ENCODE measurements at places on chromosomes 6 and 20.

- DNase-seq: no peak
Measured at GRCh38 chr6:139538366-139538765, 163.9 kb upstream of the CITED2 start.

DNA sequence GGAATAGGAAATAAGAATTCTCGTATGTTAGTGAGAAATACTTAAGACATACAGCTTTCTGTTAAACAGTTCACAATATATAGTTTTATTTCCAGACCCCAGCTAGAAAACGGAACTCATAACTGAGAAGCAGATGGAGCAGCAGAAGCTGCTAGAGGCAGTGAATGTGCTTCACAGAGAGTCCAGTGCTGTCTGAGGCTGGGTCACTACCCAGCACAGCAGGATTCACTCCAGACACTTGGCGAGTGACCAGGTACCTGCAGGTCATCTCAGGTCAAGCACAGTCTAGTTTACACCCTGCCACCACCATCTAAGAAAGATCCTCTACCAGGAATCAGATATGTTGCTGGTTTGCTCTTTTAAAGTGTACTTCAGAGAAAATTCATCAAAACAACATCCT lies 243.1 kb upstream of the RAB32 start:
- no peak for DNase-seq

DNA sequence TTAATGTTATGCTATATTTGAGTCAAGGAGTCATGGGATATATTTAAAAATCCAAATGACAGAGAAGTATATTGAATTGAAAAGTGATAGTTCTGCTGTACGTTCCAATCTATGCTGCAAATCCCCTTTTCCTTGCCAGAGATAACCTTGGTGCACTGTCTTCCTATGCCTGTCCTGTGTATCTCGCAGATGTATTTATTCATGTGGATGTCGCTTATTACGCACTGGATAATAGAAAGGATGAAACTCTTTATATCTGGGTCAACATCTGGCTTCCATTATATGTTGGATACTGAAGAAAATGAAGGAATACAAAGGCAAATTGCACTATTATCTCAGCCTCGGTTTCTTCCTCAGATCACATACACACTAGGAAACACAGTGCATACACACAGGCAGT lies 331.3 kb downstream of the BCKDHB start:
- DNase-seq: no peak

GRCh38 chr20:11130554-11131166 lies 456.9 kb upstream of the JAG1 start:
- DNase-seq: no peak

DNA sequence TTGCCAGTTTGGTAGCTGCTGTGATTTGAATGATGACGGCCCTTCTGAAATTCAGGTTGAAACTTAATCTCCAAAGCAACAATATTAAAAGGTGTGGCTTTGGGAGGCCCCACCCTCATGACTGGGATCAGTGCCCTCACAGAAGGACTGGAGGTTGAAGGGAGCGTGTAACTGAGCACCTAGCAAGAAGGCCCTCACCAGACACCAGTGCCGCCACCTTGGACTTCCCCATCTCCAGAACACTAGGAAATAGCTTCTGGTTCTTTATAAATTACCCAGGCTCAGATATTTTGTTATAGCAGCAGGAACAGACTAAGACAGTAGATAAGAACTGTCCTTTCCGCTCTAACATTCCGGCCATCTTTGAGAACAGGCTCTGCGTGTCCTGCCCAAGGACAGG lies 243.1 kb downstream of the DLL1 start:
- no peak for DNase-seq

- DNase-seq: no peak
Measured at GRCh38 chr6:135675862-135676261, 175.6 kb upstream of the PDE7B start.

- DNase-seq: no peak
Measured at GRCh38 chr20:53099856-53100255, 127.7 kb downstream of the TSHZ2 start.

DNA sequence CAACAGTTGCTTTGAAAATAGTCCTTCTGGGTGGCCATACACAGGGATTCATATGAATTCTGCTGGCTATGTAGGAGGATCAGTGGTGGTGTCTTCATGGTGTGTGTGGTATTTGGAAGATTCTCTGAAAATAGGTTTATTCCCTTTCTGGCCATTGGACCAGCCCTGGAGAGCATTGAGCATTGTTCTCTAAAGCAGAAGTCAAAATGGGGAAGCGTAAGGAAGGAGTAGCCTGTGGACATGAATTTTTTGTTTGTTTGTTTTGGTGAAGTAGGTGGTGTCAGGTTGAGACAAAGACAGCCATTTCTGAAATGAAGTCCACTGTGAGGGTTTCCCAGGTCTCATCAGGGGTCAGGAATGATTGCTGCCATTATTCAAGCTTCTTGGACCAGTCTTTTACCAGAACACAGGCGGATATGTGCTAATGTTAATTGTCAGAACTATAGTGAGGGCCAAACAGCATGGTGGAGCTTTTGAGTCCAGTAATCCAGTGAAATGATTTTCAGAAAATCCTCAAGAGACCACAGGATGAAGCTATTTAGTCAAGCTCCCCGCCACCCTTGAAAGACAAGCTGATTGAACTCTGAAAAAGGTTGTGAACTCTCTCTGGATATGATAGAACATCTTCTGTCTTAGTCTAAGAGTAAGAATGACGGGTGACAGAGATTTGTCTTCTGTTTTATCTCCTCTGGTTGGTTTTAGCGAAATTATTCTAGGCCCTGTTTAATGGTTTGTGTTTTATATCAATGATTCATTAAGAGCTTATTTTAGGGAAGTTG lies 60.0 kb downstream of the DNAH8 start:
- DNase-seq: no peak

All from amniotic stem cell (primary cell).